ENCODE measurements at places on chromosomes 7 and 10.

- no peak for DNase-seq
These were observed 180.3 kb downstream of the ELFN1 start for GRCh38 chr7:1850111-1850975.

GRCh38 chr7:29040579-29040925, 82.4 kb upstream of the TRIL start:
- no peak for DNase-seq

GRCh38 chr10:128973221-128973620, 493.8 kb upstream of the MGMT start:
- no peak for DNase-seq

- DNase-seq = no peak
These were observed 94.9 kb upstream of the SKAP2 start for GRCh38 chr7:26959290-26959689.

- no peak for DNase-seq
These were observed 261.3 kb upstream of the MEOX2 start for GRCh38 chr7:15947754-15948153.

DNA sequence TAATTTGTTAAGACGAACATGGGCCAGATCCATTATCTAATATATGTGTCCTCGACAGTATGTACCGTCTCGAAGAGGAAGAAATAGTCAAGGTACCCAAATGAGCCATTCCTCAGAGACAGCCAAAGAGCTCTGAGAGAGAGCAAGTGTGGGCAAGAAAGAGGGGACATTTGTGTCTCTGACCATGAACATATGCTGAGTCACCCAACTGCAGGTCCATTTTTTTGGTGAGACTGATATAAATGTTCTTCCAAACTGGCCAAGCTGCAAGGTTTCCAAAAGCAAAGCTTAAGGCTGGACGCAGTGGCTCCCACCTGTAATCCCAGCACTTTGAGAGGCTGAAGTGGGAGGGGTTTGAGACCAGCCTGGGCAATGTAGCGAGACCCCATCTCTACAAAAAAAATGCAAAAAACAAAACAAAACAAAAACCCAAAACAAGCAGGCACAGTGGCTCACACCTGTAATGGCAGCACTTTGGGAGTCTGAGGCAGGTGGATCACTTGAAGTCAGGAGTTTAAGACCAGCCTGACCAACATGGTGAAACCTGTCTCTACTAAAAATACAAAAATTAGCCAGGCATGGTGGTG, 26.0 kb upstream of the ATXN7L1 start:
- no peak for DNase-seq

DNA sequence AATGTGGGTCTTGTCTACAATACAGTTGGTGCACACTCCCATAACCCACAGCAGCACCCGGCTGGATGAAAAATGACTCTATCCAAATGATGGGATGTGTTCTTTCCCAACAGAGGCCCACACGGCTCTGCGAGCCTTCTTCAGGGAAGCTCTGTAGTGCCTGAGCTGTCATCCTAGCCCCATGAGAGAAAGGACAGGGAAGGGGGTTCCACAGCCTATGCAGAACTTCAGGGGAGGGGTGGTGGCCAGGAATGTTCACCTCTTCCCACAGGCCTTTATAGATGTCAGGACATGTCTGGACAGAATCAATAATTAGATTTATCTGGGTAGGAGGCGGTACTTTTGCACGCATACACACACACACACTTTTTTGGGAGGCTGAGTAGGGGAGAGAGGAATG, 109.0 kb downstream of the JCAD start:
- no peak for DNase-seq

DNA sequence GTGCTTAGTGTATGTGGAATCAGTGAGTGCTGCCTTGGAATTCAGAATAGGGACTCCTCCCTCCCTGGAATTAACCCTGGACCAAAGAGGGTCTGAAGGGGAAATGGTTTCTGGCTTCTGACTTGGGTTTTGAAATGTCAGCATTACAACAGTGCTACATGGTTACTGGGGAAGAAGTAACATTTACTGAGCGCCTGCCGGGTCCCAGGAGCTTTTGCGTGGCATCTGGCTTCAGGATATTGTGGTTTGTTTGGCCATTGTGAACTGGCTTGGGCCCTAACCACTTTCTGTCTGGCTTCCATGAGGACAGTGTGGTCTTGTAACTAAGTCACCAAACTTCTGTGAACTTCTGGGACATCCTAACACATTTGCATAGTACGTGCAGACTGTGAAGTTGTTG, 21.3 kb downstream of the TSPAN15 start:
- no peak for DNase-seq

- no peak for DNase-seq
These were observed 251.3 kb downstream of the SFMBT2 start for GRCh38 chr10:7159517-7159916.

Measured in NCI-H446 (cell line).